T-helper 17 cell (primary cell): ENCODE measurements at places on chromosomes 2 and 18.

DNA sequence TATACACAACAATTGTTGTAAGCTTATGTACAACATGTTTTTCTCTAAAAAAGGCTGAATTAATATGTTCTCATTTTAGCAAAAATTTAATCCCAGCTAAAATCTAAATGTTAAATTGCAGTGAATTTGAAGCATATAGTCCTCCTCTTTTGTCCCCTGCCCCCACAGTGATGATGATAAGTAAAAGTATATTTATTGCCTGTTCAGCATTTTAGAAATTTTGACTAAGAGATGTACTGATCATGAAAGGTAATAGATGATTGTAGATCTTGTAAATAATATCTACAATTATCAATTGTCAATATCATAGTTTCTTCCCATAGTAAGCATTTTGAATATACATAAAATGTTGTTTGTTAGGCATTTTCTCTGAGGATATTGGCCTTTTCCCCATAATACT lies 113.9 kb downstream of the AGPS start:
- DNase-seq, result no peak

DNA sequence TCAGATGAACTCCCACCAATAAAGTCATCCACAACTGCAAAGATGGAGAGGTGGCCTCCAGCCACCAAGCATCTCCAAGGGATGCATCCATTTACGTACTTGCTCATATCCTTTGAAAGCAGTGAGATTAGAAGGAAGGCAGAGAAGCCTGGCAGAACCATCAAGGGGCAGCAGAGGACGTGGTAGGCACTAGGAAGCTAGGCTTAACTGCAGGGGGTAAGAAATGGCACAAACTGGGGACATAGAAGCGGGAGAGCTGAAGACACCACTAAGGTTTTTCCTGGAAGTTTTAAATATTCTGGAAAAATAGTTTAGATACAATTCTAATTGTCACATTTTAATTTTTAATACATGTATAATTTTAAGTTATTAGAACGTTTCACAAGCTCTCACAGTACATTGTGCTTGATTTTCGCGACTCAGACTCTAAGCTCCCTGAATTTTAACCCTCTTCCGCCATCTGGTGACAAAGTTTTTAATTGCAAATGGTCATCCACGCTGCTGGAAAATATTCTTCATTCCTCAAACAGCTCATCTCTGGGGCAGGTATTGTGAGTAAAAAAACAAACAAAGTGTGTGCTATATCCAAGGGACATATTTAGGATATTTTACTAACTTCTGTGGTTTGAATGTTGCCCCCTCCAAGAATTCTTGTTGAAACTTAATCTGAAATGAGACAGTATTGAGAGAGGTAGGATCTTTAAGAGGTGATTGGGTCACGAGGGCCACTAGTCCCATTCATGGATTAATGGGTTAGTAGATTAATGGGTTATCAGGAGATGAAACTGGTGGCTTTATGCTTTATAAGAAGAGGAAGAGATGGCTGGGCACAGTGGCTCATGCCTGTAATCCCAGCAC lies 1.6 kb upstream of the PSTPIP2 start:
- DNase-seq, result no peak

DNA sequence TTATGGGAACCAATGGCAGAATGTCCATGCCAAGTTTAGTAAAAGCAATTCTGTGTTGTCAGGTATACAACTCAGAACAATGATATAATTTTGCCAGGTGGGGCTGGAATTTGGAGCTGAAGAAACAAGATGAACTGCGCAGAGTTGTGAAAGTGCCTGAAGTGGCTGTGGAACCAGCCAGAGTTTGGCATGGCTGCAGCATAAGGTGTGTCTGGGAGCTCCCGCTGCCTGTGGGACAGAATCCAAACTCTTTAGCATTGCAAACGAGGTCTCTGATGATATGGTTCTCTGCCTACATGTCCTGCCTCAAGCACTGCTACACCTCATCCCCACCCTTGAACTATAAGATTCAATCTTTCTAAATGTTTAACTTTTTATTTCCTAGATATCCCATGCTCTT lies 909.7 kb downstream of the EPHA4 start:
- no peak for DNase-seq

DNA sequence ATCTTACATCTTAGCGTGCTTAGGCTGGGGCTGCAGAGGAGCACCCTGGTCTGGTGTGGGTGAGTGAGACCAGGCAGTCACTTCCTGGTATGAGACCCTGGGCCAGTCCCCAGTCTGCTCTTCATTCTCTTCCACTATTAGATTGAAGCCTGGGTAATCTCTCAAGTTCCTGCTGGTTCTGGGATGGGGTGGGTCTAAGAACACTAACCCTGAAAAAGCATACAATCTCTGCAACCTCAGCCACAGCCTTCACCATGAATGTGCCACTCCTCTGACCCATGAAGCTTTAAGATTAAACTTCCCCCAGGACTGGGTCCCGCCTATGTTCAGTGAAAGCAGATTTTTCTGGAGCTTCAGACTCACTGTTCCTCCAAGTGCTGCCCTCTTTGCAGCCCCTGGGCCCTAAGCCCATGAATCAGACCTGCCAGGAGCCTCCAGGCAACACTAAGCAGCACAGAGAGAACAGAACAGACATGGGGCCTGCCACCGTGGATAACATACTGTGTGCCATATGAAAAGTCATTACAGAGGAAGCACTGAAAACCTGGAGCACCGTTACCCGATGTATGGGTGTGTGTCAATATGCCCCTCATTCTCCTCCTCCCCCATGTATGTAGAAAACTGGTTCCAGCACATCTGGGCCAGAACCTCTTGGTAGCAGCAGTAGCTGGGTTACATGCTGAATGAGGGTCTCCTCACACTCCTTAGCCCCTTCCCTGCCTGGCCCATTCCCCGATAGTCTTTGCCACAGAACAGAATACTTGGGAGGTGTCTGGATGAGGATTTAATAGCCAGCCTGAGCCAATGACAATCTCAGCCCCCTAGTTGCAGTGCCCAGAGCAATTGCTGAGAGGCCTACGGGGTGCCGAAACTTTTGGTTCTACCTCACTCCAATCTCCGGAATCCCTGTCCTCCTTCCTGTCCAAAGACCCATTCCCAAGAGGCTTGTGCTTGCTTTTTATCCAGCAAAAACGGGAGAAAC lies 2.7 kb upstream of the SIX2 start:
- DNase-seq, result no peak

DNA sequence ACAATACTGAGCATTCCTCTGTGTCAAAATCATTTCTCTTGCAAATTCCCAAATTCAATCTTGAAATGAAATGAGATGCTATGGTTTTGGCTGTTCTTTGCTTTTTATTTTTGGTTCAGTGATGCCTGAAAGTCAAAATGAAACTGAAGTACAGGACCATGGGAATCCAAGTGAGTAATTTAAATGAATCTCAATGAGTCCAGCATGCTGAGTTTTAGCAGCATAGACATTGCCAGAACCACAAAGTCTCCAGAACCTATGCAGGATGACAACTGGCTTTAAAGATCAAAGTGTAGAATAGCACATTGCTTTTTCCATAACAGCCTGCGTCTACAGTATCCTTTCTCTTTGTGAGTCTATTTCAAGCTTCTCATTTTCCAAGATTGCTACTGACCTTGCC lies 1050.7 kb upstream of the PIK3C3 start:
- no peak for DNase-seq

- DNase-seq, result no peak
Measured at GRCh38 chr2:72685638-72686213, 140.1 kb downstream of the EXOC6B start.

GRCh38 chr2:231686192-231687100 lies 21.9 kb upstream of the PTMA start:
- no peak for DNase-seq

DNA sequence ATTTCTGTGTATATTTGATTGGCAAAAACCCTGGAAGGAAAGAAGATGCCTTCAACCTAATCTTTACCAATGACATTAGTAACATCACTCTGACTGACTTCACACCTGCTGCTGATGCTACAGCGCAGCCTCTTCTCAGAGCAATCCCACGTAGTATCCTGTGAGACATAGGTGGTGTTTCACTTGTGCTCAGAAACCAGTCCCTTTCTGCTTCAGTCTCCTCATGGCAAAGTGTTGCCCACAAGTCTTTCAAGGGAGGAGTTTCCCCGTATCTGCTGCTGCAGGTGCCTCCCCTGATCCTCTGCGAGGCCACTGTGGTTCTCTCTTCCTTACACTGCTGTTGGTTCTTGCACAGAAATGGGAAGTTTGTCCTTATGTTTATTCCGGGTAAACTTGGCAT lies 433.2 kb upstream of the TNP1 start:
- no peak for DNase-seq

DNA sequence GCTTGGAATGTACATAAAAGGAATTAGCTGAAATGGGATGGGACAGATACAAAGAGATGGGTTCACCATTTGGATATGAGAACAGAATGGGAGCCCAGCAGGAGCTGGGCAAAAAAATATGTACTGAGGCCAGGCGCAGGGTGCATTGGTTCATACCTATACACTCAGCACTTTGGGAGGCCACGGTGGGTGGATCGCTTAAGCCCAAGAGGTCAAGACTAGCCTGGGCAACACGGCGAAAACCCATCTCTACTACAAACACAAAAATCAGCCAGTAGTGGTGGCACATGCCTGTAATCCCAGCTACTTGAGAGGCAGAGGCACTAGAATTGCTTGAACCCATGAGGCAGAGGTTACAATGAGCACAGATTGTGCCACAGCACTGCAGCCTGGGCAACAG lies 30.4 kb downstream of the SCN7A start:
- no peak for DNase-seq

- DNase-seq, result peak; percentile 25
Measured at GRCh38 chr2:12856934-12857601, 140.3 kb downstream of the TRIB2 start.

GRCh38 chr18:10228326-10228725 lies 226.1 kb upstream of the APCDD1 start:
- no peak for DNase-seq

GRCh38 chr18:40524881-40525280 lies 1430.2 kb upstream of the PIK3C3 start:
- DNase-seq, result no peak

GRCh38 chr2:23635442-23636340 lies 250.7 kb downstream of the KLHL29 start:
- no peak for DNase-seq

GRCh38 chr2:60641811-60642788 lies 88.6 kb upstream of the BCL11A start:
- DNase-seq, result no peak

DNA sequence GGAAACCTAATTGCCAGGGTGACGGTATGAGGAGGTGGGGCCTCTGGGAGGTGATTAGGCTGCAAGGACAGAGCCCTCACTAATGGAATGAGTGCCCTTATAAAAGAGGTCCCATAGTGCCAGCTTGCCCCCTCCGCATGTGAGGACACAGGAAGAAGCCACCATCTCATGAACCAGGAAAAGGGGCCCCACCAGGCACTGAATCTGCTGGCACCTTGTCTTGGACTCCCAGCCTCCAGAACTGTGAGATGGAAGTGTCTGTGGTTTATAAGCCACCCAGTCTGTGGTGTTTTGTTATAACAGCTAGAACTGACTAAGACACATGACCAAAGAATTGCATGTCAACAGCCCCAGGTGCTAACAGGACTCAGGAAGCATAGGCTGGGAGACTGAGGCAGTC lies 214.3 kb downstream of the MGAT5 start:
- DNase-seq, result no peak
